CD4-positive, alpha-beta T cell treated with Interferon gamma for 1 hour (primary cell): ENCODE measurements at places on chromosomes 1 and 21.

- no peak for DNase-seq
Measured at GRCh38 chr21:45150638-45151131, 76.3 kb downstream of the ADARB1 start.

DNA sequence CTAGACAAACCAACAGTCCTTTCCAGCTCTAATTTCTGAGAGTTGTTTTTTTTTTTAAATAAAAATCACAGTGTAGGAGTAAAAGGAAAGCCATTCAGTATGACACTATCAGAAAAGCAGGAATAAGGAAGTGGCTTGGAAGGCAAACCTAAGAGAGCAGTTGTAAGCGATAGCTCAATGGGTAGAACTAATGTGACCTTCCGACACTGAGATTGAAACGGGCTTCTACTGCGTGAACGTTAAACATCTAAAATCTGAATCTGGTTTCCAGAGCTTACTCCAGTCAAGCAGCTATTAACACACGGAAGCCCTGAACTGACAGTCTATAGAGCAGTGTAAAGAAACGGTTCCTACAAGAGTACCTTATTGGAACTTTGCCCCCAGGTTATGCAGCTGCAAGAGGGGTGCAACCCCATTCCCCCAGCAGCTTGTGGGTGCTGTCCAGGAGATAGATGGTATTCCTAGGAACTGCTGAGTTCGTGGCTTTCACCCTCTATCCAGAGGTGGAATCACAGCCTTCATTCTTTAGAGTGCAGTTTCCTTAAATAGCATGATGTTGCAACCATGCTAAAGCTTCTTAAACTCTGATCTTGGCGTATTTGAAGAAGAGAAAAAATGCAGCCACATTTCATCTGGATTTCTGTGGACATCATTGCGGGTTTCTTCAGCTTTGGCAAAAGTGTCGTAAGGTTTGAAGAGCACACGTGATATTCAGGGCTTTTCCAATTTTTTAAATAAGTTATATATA, 3.3 kb upstream of the IRF2BP2 start:
- DNase-seq, result no peak

- DNase-seq, result peak; percentile 9
Measured at GRCh38 chr1:182484531-182485257, 34.7 kb downstream of the RGSL1 start.

- no peak for DNase-seq
Measured at GRCh38 chr21:35461700-35462099, 412.6 kb upstream of the RUNX1 start.

DNA sequence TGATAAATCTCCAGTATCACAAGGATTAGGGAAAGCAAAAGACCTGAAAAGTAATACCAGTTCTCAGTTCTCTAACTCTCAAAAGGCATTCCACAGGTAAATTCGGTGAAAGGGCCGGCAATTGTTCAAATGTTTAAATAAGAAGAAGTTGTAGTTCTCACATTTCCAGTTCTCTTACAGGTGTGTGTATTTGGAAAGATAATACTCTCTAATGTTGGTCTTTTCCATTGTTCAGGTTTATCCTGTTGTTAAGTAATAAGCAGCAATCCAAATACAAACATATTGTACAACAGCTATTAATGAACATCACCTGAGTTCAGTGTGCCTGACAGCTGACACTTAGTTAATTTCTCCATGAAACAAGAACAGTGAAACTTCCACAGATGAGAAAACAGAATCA, 13.2 kb upstream of the PRKAB2 start:
- no peak for DNase-seq

DNA sequence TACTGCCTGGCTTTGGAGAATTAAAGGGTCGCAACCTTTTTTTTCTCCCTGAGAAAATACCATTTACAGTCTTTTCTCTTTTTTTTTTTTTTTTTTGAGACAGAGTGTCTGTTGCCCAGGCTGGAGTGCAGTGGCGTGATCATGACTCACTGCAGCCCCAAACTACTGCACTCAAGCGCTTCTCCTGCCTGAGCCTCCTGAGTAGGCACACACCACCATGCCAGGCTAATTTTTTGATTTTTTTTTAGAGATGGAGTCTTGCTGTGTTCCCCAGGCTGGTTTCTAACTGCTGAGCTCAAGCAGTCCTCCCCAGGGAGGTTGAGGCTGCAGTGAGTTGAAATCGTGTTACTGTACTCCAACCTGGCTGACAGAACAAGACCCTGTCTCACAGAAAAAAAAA, 24.6 kb downstream of the UBE4B start:
- no peak for DNase-seq
